ENCODE measurements at places on chromosomes 12 and 14.

DNA sequence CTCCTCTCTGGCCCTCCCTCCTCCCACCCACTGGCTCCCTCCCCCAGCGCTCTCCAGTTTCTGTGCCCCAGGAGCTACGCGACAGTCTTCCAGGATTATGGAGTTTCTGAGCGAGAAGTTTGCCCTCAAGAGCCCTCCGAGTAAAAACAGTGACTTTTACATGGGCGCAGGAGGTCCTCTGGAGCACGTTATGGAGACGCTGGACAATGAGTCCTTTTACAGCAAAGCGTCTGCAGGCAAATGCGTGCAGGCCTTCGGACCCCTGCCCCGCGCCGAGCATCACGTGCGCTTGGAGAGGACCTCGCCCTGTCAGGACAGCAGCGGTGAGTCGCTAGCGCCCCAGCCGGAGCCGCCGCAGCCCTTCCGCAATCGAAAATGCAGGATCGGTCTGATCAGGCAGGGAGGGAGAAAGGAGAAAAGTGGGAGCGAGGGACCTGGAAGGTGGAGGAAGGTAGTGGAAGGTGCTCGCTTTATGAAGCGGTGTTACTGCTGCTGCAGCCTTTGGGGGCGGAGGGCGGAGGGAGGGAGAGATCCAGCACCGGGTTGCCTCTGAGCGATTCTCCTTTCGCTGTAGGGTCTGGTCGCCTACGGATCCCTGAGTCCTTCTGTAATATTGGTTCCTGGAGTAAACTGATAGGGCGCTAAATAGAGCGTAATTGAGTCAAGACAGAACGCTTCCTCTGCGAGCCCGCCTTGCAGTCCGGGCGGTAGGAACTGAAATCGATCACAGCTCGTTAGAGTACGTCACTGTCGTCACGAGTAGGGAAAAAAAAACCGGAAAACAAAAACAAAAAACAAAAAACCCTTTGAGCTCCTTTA lies at the start of gene ALX1:
Gene ALX1 (plus strand): TSS at position 56 of the 819 bp plus-strand sequence. CDS start 42 bp downstream, at position 98.
- no peak for DNase-seq

GRCh38 chr12:31369712-31370521 lies 44.0 kb upstream of the SINHCAF start:
- DNase-seq, result no peak

DNA sequence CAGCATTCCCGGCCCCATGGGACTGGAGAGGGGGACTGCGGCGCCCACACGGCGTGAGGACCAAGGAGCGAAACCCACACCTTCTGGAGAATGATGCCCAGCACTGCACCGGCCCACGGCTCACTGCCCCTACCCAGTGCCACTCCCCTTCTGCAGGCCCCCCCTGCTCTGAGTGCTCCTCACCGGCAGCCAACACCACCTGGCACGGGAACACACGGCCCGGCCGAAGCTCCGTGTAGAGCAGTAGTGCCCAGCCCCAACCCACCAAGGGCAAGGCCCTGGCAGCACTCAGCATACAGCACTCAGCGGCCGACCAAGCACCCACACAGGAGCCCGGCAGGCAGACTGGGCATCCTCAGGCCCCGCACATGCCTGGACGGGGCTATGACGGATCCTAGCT lies 13.4 kb downstream of the BTBD6 start:
- no peak for DNase-seq

GRCh38 chr12:24649209-24649608 lies 299.7 kb downstream of the BCAT1 start:
- no peak for DNase-seq

GRCh38 chr12:48910196-48910595 lies 15.1 kb downstream of the FKBP11 start:
- DNase-seq, result no peak

DNA sequence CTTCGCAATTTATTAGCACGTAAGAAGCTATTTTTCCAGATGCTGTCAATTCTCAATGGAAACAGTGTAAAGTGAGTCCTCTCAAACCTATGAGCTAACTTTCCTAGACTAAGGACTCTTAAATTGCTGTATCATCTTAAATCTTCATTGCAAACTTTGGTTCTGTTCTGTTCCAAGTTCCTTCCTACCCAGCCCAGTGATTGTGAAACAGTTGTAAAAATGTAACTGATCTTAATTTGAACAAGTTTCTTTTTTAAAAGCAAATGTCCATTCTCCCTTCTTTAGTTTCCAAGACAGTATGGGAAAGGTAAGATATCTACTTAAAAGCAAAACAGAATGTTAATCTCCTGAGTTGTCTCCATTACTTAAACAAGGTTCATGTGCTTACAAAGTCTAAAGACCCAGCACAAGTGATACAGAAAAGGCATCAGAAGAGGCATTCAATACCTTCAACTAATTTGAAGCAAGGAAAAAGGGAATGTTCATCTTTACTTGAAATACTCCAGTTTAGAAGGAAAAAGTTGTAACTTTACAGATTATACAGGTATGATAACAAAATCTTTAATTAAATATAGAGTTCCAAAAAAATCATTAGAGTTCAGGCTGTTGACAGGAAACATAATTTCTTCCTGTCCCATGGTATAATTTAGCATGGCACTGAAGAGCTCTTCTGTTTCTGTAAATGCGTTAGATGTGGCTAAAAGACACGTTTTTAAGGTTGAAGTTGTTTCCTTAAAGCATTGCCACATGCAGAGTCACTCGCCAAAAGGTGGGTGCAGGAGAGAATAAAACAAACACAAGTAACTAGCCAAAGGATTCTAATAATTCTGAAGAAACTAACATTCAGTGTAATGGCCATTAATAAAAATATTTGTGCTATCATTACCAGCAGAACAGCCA lies 101.5 kb upstream of the USP15 start:
- DNase-seq, result no peak

GRCh38 chr14:104776481-104776880 lies 19.1 kb downstream of the AKT1 start:
- no peak for DNase-seq

DNA sequence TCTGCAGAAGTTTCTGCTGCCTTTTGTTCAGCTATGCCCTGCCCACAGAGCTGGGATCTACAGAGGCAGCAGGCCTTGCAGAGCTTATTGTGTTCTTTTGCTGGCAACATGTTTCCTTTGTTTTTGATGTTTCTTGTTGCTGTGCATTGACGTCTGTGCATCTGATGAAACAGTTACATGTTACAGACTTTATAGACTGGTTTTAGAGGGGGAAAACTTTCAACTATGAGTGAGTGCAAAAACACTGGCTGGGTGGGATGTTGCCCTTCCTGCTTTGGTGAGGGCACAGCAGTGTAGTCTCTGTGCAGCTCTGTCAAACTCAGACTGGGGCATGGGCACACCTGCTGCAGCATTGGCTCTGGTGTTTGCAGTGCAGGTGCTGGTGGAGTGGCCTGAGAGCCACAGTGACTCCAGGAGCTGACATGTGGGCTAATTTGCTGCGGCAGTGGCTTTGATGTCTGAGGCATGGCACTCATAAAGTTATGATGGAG lies 26.9 kb downstream of the CLEC6A start:
- DNase-seq, result no peak

- DNase-seq, result no peak
These were observed 26.5 kb downstream of the PLEKHG3 start for GRCh38 chr14:64730681-64731080.

Data from hematopoietic multipotent progenitor cell treated with erythropoietin and hydrocortisone succinate and interleukin-3 and kit ligand, for 15 days (in vitro differentiated cells).